ENCODE measurements at places on chromosomes 5 and 9.

- no peak for DNase-seq
Measured at GRCh38 chr5:59182760-59183159, 599.9 kb downstream of the RAB3C start.

DNA sequence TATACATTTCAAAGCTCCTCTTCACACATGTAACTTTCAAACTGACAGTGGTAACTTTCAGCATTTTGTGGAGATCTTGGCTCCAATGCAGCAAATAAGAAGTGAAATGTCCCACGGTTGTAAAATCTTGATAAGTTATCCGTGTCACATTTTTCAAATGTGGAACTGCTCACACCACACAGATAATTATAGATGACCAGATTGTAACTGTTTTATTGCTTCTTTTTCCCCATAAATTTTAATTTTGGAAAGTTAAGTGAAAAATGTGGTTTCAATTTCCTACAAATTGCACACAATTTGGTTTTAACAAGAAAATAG, 347.1 kb downstream of the EBF1 start:
- no peak for DNase-seq

DNA sequence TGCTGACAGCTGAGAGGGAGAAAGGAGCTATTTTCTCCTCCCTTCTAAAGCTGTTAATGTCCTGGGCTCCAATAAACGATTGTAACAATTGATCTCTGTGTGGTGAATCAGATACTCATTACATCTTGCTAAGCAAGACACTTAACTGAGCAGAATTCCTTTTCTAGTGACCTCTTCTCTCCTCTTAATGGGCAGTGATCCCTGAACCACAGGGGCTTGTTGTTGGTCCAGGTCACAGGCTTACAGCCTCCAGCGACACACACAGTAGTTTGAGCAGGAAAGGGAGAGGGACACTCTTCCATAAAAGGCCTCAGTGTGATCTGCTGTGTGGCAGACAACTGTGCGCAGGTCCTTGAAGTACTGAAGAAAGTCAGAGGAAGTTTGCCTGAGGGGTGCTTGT, 58.5 kb upstream of the MYO10 start:
- no peak for DNase-seq

DNA sequence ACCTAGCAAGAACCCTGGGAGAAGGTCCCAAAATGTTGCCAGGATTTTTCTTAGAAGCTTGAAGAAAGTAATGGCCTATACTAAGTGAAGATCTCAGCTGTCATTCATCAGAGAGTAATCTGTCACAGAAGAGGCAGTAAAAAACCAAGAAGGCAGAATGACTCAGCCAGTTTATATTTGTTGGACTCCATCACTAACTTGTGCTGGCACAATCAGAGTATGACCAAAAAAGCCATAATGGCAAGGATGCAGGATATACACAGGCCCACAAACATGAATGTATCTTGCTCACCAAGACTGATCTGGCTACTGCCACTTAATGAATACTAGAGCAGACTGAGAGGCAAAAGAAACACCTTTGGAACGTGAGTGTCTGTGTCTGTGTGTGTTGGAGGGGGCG, 104.0 kb upstream of the POU5F2 start:
- DNase-seq: no peak

- DNase-seq: no peak
Measured at GRCh38 chr5:85906460-85906859, 711.3 kb upstream of the COX7C start.

DNA sequence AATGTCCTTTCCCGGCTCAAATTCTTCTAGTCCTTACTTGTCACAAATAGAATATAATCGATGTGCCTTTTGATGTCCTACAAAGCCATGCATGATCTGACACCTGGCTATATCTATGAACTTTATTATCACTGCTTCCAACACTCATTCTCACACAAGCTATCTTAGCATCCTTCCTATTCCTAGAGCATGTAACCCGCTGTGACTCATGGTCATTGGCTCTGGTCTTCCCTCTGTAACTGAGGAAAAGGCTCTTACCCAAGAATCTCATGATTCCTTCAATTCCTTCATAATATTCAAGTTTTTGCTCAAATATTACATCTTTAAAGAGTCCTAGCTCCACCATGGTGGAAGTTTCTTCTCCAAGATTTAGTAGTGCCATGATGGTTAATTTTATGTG, 480.0 kb upstream of the PAPPA start:
- DNase-seq: no peak

GRCh38 chr9:105142406-105143135, 101.9 kb upstream of the SLC44A1 start:
- DNase-seq: no peak

DNA sequence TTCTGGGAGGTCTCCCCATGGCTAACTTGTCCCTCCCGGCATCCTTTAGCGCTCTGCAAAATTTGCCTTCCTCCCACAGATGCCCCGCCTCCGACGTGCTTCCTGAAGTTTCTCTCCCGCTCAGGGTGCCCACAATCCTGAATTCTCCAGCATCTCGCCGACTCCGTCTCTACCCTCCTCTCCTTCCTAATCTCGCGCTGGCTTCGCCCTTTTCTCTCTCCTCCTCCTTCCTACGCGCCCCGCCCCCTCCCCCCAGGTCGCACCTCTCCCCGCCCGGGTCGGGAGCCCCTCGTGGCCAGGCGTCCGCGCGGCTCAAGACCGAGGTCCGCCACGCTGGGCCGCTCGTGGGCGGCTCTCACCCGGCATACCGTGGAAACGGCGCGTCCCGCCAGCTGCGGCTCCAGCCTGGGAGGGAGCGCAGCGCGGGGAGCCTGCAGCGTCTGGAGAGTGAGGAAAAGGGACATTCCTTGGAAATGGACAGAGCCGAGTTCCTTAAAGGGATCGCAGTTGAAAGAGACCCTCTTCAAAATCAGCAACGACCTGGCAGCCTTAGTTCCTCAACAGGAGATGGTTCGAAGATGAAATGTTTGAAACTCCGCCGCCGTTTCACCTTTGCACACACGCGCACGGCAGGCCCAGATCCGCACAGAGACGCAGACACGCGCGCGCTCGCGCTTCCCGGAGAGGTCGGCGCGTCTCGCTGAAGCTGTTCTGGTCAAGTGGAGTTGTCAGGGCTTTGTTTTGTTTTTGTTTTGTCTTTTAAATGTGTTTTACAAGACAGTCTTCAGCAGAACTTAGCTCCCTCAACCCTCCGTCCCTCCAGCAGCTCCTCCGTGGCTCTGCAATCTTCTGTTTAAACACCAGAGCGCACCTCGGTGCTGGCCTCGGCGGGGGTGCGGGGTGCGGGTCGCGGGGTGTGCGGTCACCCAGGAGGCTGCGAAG, 5.0 kb upstream of the IRX2 start:
- no peak for DNase-seq

- DNase-seq: no peak
Measured at GRCh38 chr5:95892784-95893354, 68.8 kb downstream of the ELL2 start.

DNA sequence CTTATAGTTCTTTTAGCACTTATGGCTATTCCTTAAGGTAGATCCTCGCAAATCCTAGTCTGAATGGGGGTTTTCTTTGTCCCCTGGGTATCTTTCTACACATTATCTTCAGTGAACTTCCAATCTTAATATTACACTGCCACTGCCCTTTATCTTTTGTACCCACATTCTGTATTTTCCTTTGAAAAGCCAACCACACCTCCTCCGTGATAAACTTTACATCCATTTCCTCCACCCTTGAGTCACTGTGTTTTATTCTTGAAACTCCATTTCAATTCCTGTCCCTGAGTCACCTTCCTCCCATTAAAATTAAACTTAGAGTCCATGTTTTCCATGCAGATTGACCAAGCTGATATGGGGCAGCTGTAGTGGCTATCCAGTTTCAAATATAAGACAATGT, 43.2 kb upstream of the RICTOR start:
- DNase-seq: no peak

- no peak for DNase-seq
Measured at GRCh38 chr9:79779901-79780300, 208.1 kb downstream of the TLE4 start.

DNA sequence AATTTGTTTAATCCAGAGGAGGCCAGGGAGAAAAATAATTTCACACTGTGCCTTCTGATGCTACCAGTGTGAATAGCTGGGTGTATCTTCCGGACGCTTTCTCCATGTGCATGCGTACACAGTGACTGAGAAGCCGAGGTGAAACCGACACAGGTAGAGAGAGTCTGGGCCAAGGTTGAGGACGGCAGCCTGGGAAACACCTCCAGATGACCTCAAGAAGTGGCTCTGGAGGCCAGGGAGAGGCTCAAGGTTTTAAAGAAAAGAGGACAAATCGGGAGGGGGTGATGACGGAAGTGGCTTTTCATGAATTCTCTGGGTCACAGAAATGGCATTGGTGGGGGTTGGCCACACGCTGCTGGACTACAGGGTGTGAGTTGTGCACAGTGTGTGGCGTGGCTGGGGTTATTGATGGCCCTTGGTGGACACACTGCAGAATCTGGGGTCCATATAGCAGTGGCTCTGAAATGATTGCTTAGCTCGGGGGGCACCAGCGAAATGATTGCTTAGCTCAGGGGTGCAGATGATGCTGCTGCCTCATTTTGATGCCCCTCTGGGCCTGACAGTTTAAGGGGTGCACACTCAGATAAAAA, 34.1 kb upstream of the LRRC14B start:
- DNase-seq: no peak

GRCh38 chr5:143135832-143136551, 267.5 kb downstream of the NR3C1 start:
- no peak for DNase-seq

GRCh38 chr5:40045429-40045828, 620.6 kb upstream of the DAB2 start:
- DNase-seq: no peak

DNA sequence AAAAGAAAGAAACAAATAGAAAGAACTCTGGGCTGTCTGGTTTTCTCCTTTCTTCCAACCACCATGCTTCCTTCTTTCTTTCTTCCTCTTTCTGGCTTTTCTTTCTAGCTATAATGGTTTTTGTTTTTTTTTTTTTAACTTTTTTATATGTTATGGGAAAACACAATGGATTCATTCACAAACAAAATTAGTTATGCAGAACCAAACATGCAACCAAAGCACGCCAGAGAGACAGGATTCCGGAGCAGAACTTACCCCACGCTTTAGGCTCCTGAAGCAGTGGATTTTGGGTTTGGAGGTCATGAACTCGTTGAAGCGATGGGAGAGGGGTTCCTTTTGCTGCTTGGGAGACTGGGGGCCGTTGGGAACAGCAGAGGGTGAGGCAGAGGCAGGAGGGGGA, 88.3 kb downstream of the USP20 start:
- no peak for DNase-seq

DNA sequence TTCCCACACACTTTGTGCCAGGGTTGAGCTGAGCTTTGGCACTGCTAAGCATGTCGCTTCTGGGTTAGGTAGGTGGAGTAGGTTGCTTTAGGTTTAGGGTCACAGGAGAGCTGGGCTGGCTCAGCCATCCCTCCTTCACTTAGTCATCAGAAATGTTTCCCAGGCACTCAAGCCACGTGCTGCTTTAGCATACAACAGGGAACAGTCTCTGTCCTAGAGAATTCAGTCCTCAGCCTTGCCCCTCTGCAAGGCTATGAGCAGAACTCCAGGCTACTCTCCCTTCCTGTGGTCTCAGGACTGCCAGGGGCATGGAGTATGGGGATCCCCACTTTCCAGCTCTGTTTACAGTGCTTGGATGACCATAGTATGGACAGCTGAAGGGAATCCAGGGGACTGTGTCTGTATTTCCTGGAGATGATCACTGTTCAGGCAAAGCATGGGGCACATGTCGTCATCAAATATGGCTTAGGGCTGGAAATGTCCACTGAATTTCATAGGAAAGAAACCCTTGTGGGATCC, 7.5 kb upstream of the ANKRD33B start:
- no peak for DNase-seq

DNA sequence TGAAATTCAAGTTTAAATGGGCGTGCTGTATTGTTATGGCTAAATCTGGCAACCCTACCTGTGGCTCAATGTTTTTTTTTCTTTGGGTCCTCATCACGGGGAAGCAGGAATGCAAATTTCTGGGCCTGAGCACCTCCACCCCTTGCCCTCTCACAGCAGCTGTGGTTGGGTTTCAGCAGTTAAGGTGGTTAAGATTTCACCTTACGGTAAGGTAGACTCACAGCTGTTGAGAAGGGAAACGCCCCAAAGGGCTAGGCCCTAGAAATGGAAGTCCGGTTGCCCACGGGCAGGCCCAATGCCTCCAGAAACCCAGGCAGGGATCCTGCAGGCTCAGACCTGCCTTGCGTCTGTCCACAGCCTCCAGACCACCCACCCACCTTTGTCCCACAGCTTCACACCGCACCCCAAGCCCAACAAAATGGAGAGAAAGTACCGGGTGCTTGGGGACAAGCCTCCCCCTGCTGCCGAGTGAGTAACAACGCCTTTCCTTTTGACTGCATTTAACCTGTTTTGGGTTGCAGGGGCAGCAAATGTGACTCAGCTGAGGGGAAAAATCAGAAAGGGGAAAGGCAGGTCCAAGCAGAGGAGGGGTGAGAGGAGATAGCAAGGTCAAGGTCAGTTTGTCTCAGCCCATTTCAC, 48.1 kb upstream of the TDRD7 start:
- DNase-seq: no peak

GRCh38 chr5:115147052-115147451, 22.7 kb downstream of the TRIM36 start:
- DNase-seq: no peak

- no peak for DNase-seq
Measured at GRCh38 chr5:11415751-11416150, 488.5 kb downstream of the CTNND2 start.

GRCh38 chr9:21591221-21592062, 109.3 kb upstream of the IFNE start:
- no peak for DNase-seq

GRCh38 chr5:179774442-179774841, 19.3 kb upstream of the LTC4S start:
- DNase-seq: no peak

DNA sequence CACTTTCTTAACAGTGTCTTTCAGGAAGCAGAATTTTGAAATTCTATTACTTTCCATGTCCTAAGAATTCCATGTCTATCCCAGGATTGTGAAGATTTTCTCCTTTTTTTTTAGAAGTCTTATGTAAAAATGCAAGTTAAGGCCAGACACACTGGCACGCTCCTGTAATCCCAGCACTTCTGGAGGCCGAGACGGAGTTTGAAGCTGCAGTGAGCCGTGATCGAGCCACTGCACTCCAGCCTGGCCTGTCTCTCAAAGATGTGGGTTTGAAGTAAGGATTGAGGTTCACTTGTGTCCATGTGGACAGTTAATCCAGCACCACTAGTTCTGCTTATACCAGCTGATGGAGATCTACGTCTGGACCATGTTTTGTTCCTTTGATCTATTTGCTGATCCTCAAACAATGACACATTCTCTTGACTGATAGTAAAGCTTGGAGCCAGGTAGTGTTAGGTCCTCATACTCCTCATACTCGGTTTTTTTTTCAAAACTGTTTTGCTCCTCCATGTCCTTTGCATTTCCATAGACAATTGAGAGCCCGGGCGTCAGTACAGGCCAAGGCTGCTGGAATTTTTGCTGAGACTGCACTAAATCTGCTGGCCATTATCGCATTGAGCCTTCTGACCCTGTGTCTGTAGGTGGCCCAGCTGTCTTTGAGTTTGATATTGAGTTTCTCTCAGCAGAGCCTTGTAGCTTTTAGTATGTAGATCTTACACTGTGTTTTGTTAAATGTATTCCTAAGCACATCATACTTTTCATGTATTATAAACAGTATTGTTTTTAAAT, 53.4 kb upstream of the CACNA1B start:
- DNase-seq: no peak

- no peak for DNase-seq
Measured at GRCh38 chr5:100841358-100842076, 61.6 kb downstream of the ST8SIA4 start.
